IPS-NIHi11 (cell line): ENCODE measurements at places on chromosomes 5 and 9.

- no peak for DNase-seq
Observed at GRCh38 chr5:143135832-143136551, 267.5 kb downstream of the NR3C1 start.

- no peak for DNase-seq
Observed at GRCh38 chr9:86073839-86074238, 25.5 kb downstream of the GOLM1 start.

- no peak for DNase-seq
Observed at GRCh38 chr9:129996161-129996830, 46.7 kb downstream of the FNBP1 start.

GRCh38 chr9:76691517-76692313 is 72.5 kb upstream of the PCA3 start:
- DNase-seq = peak; percentile 32

GRCh38 chr5:132049093-132049492 is 11.4 kb upstream of the IL3 start:
- peak; percentile 2 for DNase-seq

DNA sequence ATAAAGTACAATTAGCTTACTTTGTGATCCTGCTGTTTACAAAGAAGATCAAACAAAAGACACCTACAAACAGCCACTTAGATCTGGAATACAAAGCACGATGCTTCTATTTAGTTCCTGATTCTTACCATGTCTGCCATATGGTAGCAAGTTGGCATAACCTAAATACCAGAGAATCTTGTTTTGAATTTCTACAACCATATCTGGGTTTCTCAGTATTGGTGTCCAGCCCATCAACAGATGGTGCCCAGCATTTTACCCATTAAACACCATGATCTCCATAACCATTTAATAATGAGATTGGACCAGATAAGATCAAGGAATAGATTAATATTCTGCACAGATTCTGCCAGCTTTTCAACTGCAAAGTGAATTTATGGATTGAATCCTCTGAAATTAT is 29.8 kb downstream of the SLC24A2 start:
- no peak for DNase-seq

DNA sequence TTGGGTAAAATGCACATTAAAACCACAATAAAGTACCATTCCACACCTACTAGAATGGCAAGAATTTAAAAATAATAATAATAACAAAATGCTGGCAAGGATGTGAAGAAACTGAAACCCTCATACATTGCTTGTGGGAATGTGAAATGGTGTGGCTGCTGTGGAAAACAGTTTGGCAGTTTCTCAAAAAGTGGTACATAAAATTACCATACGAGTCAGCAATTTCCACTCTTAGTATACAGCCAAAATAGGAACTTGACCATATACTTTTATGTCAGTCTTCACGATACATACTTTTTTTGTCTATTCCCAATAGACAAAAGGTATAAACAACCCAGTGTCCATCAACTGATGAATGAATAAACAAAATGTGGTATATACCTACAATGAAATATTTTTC is 15.6 kb downstream of the FKBP15 start:
- DNase-seq = no peak

GRCh38 chr5:150571836-150572235 is 63.9 kb downstream of the NDST1 start:
- no peak for DNase-seq

DNA sequence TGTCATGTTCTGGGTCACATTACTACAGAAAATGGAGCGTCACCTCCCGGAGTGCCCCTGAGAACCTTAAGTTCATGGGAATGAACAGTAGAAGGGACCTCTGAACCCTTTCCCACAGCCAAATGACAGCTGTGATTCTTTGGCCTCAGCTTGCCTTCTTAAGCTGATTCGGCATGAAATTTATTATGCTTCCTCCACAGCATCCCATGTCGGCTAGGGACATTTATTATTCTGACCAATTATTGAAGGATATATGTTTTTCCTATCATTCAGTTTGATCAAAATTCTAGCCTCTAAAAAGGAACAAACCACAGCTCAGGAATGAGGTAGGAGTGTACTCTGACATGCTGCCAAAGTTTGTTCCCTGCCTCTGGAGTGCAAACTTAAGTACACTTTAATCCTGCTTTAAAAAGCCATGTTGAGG is 440.6 kb downstream of the CETN3 start:
- no peak for DNase-seq

DNA sequence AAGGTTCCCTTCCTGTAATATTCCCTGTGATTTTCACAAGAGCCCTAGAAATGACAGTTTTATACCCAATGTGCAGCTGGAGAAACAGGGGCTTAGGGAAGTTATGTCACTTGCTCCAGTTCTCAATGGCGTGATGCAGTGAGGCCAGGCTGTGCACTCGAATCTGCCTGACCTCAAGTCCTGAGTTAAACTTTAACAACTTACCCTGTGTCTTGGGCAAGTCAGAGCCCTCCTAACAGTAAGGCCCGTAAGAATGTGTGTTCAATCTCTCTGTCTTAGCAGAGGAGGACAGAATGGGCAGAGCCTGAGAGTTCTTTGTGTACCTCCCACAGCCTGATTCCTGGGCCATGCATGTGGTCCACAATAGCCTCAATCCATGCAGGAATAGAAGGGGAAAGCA is 181.1 kb downstream of the TRIM32 start:
- no peak for DNase-seq

DNA sequence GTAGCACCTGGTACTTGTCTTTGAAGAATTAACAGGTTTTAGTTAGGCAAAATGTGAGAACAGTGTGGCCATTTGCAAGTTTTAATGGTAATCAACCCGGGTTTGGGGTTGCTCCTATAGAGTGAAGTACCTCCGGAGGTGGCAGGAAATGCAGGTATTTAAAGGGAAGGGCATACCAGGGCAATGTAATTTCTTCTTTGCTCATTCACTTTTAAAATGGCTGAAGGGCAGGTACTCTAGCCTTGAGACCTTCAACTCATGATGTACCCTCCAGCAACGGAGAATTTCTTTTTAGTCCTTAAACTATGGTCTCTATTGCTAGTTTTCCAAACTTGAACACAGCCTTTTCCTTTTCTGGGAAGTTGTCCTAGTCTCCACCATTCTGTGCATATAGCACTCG is 1.3 kb upstream of the HSPA4 start:
- DNase-seq = peak; percentile 44

DNA sequence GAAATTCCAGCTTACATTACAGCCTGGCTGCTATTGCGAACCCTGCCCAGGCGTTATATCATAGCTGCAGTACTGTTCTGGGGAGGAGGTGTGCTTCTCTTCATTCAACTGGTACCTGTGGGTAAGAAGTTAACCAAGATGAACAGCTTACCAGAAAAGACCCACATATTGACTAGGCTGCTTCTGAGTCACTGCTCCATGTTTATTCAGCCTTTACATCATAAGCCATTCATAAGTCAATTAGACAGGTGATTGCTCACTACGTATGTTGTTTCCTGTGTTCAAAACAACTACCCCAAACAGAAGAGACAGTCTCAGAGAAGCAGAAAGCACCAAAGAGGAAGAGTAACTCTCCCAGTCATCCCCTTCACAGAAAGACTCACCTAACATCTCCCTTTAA is 34.7 kb upstream of the SLC22A5 start:
- DNase-seq = no peak

DNA sequence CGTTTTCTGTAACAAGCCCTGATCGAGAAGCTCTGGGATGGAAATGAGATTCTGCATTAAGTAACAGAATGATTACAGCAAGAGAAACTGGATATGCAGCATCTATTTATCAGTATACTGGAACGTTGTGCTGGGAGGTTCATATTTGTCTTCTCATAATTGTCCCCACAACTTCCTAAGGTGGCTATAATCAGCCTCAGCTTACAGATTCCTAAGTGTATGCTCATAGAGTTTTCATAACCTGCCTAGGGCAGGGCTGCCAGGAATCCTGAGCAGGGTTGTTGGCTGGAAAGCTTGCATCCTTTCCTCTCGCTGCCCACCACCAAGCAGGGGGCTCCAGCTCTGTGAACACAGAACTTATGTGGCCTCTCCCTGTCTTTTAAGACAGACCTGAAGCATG is 70.2 kb downstream of the FNBP1 start:
- DNase-seq = no peak
